ENCODE measurements at places on chromosomes 7 and 10.
A peak's percentile ranks its signal among the peaks of the same experiment; 100 is the strongest.

- DNase-seq, result peak; percentile 38
Observed at GRCh38 chr10:125147971-125148439, 12.4 kb downstream of the CTBP2 start.

GRCh38 chr7:117784315-117784714 is 88.9 kb downstream of the CTTNBP2 start:
- no peak for DNase-seq

DNA sequence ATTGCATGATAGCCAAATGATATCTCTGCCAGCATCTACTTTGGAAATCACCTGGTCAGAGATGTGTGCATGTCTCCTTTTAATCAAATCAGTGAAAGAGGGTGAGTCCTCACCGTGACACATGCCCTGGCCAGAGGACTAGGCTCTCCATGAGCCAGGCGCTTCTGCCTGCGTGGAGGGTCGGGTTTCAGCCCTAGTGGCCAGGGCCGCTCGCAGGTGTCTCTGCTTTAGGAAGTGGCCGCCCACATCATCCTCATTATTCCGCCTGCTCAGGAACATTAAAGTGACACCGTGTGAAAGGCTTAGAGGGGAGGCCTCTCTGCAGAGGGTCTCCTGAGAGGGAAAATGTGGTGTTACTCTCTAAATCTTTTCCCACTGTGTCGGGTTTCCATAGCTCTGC is 173.6 kb upstream of the PRKCQ start:
- no peak for DNase-seq

- no peak for DNase-seq
Observed at GRCh38 chr7:100122067-100122466, 2.6 kb downstream of the CNPY4 start.

GRCh38 chr10:17394854-17395253 is 59.5 kb downstream of the ST8SIA6 start:
- DNase-seq, result no peak

GRCh38 chr10:29681676-29682448 is 47.1 kb upstream of the SVIL start:
- no peak for DNase-seq

DNA sequence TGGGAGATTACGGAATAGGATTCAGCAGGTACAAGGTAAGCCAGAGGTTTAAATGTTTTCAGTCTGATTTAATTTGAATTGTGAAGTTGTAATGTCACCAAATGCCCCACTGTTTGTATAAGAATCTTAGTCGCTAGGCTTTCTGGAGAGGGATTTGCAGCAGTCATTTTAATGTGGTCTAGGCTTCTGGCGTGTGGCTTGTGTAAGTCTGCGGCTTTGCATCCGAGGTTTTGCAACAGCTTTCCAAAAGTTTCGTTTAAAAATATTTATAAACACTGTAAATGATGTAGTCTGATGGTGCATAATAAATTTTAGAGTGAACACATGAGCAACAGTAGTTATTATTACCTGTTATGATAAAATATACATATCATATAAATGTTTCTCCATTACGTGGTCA is 26.1 kb upstream of the BHLHA15 start:
- no peak for DNase-seq

DNA sequence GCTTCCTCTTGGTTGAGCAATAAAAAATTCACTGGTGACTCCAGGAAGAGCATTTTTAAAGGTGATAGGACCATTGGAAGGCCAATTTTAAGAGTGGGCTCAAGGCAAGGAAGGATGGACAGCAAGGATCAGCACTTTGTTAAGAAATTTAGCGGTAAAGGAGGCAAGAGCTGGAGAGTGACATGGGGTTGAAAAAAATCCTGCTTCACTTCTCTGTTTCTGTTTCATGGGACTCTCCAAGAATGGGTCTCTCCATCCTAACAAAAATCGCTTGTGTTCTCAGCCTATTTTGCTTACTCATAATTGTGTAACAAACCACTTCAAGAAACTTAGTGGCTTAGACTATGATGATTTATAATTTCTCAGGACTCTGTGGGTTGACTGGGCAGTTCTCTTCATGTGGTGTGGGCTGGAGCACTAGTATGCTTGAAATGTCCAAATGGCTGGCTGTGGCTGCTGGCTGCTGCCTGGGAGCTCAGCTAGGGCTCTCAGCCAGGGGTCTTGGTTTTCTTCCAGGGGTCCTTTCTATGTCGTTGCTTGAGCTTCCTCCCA is 59.8 kb upstream of the ZNRF2 start:
- DNase-seq, result no peak

DNA sequence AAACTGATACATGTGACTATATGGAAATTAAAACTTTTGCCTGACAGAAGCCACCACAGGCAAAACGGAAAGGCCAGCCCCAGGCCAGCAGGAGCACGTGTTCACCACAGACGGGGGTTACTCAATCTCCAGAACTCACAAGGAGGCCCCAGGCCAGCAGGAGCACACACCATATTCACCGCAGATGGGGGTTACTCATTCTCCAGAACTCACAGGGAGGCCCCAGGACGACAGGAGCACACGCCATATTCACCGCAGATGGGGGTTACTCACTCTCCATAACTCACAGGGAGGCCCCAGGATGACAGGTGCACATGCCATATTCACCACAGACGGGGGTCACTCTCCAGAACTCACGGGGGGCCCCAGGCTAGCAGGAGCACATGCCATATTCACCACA is 61.5 kb downstream of the NKX6-2 start:
- DNase-seq, result no peak

DNA sequence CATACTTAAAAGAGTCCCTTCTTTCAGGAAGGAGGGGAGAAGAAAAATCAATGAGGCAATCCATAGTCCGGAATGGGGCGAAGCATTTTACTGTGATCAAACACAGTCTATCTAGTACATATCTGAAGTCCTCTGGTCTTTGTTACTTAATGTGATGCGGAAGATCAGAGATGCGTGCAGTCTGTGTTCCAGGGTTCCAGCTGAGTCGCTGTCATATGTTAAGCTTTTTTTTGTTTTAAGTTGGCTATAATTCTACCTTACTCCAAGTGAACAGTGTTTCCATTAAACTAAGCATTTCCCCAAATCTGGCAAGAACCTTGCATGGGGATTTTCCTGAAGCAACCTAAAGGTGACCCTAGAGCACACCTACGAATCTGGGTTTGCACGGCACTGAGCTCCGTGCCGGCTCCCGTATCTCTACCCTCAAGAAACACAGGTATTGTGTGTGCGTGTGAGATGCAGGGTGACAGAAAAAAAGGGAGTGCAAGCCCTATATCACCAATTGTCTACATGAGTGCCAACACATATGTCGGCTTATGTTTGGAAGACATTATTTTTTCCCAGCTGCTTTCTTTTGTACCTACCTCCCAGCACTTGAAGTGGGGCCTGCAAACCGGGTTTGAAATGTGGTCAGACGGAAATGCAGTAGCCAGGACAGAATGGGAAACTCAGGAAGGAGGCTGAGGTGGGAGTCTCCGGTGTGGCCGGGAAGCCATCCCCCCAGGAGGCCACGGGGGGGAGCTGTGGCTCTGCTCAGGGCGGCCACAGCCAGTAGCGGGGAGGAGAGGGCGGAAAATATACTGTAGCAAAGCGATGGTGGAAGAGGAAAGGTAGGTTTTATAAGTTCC is 435.8 kb upstream of the MGMT start:
- DNase-seq, result peak; percentile 37

DNA sequence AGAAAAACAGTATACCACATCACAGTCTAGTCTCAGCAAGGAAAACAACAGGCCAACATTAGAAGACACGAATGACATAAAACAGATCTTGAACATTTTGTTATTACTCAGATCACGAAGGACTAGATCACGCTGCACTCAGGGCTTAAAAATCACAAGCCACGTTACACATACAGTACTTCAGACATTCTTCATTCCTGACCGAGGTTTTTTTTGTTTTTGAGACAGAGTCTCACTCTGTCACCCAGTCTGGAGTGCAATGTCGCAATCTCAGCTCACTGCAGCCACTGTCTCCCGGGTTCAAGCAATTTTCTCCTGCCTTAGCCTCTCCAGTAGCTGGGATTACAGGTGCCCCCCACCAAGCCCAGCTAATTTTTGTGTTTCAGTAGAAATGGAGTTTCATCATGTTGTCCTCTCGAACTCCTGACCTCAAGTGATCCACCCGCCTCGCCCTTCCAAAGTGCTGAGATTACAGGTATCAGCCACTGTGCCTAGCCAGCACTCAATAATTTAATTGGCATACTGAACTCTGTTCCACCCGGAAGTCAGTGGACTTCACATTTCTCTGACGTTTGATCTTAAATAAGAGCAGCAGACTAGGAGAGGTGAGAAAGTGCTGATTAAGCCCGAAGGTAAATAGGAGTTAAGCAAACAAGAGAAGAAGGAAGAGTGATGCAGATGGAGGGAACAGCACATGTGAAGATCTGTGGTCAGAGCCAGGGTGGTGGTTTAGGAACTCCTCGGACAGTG is 3.5 kb downstream of the AIMP2 start:
- DNase-seq, result no peak

GRCh38 chr10:49356944-49357343 is 38.9 kb downstream of the DRGX start:
- no peak for DNase-seq

GRCh38 chr7:30700941-30701340 is 18.7 kb upstream of the CRHR2 start:
- no peak for DNase-seq

Data from tibial nerve (tissue), 4 donors.